ENCODE measurements at places on chromosomes 6 and 20.

- DNase-seq: no peak
These were observed 257.3 kb upstream of the NT5E start for GRCh38 chr6:85192596-85192995.

GRCh38 chr6:168374051-168374502 is 54.5 kb upstream of the DACT2 start:
- DNase-seq: no peak

GRCh38 chr6:18078866-18079265 is 43.6 kb downstream of the NHLRC1 start:
- DNase-seq: no peak

DNA sequence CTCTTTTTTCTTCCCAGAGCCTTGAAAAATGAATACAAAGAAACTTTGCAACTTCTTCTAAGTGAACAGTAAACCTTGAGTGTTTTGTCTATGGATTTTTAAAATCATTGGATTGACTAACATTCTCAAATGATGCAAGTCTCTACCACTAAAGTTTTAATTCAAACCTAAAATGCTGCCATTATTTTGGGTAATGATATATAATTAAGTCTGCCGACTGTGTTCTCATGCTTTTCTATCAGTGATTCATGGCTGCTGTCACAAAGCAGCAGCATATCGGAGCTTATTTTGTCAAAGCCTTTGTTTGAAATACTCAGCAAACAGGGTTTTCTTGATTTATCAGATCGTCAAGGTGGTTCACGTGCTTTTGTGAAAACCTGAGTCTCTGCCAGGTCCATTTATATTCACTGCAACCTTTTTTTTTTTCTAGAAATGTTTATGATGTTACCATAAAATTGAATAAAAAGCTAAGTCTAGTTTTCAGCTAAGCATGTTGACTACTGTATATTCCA is 96.3 kb downstream of the GJA1 start:
- DNase-seq: no peak

- DNase-seq: no peak
These were observed 1.4 kb upstream of the OSBPL2 start for GRCh38 chr20:62236766-62237513.

GRCh38 chr6:127481111-127481510 is 21.9 kb upstream of the KIAA0408 start:
- no peak for DNase-seq

DNA sequence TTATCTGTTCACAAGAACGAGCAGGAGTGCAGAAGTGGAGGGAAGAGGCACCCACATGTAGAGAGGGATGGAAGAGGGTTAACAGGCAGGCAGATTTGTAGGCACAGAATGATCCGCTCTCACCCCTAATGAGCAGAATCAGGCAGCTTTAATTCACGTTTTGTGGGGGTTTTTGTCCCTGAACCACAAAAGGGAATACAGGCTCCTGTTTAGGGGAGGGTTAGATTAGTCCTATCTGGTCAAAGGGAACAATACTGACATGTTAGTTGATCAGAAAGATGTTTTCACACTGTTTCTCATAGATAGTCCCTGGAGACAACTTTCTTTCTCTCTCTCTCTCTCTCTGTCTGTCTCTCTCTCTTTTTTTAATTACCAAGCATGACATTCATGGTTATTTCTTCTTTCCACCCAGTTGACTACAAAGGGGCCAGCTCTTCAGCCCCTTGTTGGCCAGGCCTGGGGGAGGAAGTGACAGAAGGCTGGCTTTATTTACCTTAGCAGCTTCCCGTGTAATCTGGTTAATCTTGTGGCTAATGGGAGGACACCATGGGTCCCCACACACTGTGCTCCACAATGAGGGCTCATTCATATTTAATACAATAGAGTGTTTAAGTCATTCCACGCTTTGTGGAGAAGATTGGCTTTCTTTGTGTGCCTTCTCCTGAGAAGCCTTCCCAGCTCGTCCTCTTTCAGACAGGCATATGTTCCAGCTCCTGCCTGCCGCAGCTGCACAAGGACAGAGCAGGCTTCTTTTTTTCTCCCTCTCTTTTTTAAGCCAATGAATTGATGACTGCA is 958.8 kb downstream of the TFAP2A start:
- peak; percentile 98 for DNase-seq

DNA sequence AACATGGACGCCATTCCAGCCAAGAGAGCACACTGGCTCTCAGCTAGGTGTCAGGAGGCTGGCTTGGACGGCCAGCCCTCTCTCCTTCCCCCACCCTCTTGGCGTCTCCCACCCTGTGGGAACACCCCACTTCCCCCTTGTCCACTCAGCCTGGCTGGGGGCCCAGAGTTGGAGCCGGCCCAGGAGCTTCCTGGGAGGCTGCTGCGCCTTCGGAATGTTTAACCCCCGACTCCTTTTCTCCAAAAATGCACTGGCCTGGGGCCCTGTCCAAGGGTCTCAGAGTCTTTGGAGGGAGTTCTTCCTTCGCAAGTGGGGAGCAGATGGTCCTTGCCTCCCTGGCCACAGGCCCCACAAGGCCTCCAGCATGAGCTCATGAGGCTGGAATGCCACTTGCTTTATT is 4.1 kb downstream of the ADAM33 start:
- no peak for DNase-seq

- no peak for DNase-seq
These were observed 396.0 kb downstream of the TBC1D32 start for GRCh38 chr6:120938164-120938875.

- DNase-seq: no peak
These were observed 90.1 kb downstream of the RSPH3 start for GRCh38 chr6:158909938-158910337.

DNA sequence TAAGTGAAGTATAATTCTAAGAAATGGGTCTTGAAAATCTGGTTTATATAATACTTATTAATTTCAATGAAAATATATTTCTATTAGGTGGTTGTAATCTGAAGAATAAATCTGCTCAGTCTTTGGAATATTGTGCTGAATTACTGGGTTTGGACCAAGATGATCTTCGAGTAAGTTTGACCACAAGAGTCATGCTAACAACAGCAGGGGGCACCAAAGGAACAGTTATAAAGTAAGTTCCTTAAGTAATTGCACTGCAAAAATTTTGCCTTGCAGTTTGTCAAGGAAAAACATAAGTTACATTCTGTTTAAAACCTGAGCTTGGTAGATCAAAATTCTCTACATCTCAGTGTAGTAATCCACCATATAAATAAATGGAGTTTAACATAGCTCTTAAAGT is 106.0 kb downstream of the MYO6 start:
- DNase-seq: peak; percentile 79
